ENCODE measurements at places on chromosomes 4 and X.

- DNase-seq: no peak
These were observed 204.2 kb upstream of the RASGEF1B start for GRCh38 chr4:81675791-81676393.

- no peak for DNase-seq
These were observed 13.2 kb upstream of the XIAP start for GRCh38 chrX:123846577-123847038.

DNA sequence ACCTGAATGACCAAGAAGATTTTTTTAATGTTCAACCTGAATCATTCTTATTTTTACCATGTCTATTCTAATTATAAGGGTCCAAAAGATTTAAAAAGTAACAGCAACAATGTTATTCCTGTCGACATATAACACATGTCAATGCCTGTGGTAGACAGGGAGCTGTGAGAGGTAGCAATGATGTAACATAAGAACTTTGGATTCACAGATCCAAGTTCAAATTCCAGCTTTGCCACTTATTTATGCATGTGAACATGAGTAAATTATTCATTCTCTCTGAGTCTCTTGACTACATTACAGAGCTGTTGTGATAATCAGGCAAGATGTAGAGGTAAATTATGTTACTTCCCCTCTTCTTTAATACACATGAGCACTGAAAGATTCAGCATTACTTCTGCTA is 54.5 kb downstream of the KLHL8 start:
- no peak for DNase-seq

GRCh38 chr4:141757287-141757686 is 120.9 kb downstream of the IL15 start:
- no peak for DNase-seq

DNA sequence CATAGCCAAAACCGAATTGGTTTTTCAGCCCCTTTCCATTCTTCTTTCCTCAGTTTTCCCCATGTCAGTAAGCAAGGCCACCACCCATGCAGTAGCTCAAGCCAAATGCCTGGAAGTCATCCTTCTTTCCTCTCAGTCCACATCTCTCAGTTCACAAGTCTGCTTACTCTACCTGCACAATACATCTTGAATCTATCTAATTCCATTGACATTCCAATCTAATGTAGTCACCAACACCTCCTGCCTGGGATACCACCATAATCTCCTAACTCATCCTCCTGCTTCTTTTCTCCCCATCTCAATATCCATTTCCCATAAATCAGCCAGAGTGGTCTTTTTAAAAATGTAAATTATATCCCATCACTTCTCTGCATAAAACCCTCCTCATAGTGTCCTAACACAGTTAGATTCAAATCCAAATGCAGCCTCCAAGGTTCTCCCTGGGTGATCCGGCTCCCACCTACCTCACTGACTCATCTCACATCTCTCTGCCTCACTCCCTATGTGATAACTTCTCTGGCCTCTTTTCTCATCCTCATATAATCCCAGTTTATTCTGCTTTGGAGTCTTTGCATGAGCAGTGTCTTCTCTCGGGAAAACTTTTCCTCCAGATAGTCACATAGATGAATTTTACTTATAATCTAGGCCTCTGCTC is 26.9 kb downstream of the KCNIP4 start:
- DNase-seq: no peak

DNA sequence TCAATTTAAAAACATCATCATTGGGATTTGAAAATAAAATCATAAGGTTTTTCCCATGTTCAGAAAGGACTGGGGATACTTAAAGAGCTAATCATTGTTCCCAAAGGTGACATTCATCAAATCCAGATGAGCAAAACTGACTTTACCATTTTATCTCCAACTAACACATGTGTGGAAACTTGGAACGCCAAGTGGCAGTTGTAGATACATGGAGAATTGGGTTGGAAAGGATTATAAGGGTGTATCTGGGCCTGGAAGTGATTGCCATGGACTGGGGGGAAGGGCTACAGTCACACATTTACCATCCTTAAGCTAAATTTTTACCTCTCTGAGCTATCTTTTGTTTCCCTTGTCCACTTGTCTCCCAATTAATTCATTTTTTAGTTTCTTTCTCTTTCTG is 203.4 kb downstream of the SLC39A8 start:
- no peak for DNase-seq

DNA sequence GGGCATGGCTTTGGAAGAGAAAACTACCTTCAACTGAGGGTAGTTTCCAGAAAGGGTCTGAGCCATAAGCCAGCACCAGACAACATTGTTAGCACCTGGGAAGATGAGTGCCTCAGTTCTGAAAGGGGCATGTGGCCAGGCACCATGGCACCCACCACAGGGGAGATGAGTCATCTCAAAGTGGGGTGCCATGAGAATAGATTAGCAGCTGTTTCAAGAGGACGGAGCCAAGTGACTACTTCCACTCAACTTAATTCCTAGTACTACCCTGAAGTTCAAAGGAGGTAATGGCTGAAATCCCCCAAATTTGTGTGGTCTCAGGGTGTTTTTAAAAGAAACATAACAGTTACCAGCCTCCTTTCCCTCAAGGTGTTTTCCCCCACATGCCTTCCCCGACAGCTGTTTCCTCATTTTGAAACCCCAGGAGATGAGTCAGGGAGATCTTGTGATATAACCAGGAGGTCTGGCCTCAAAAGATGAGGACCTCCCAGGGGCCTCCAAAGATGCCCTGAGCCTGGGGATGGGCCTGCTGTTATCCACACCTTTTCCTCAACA is 27.8 kb upstream of the FTHL17 start:
- DNase-seq: no peak

DNA sequence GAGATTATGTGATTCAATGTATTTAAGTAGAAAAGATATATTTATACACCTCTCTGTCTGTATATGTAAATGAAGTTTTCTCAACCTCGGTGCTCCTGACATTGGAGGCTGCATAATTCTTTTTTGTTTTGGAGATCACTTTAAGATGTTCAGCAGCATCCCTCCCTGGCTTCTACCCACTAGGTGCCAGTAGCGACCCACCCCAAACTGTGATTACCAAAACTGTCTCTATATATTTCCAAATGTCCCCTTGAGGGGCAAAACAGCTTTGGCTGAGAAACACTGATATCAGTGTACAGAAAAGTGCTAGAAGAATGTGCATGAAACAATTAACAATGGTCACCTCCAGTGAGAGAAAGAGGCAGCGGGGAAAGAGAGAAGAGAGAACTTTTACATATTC is 51.2 kb downstream of the DCX start:
- no peak for DNase-seq

DNA sequence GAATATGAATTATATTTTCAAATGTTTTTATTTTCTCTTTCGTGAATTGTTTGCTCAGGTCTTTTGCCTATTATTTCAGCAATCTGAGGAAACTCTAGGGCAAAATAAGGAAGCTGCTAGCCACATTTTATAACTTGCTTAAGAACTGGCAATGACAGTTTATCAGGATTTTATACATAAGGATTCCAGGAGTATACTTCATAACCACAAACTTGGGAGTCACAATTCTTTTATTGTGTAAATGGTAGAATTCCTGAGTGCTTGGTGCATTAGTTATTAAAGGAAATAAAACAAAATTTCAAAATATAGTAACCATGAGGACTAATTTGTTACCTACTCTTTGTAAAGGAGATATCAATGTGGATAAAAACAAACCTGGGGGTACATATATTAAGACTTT is 54.4 kb downstream of the PALLD start:
- no peak for DNase-seq

- DNase-seq: no peak
These were observed 22.8 kb downstream of the PDLIM3 start for GRCh38 chr4:185512516-185512915.

DNA sequence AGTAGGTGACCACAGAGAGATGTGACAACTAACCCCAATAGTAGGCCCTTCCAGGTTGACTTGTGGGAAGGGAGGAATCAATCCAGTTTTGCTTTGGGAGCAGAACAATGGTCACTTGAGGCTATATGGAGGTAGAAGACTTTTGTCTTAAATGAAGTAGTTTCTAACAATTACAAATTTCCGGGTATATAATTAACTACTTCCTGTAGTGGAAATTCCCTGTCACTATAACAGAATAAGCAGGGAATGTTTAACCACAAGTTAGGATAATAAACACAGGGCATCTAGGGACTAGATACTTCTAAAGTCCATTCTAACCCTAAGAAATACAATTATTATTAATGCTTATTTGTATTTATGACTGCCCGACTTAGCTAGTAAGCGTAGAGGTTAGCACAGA is 99.0 kb upstream of the TRPC3 start:
- DNase-seq: no peak

DNA sequence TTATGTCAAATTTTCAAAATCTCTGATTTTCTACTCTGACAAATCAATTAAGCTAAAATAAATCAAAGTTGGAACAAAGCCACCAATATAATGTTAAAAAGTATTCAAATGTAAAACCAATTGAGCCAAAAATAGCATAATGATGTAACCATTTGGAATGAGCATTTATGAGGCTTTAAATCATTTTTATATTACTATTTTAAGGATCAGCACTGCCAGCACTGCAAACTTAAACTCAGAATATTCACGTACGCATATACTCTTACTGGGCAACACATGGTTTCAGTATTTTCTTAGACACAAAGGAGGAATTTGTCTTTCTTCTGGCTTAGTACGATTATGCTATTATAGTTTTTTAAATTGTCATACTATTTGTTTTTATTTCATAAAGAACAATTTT is 52.2 kb downstream of the AFAP1 start:
- no peak for DNase-seq

GRCh38 chr4:93870876-93871458 is 42.4 kb downstream of the ATOH1 start:
- no peak for DNase-seq

DNA sequence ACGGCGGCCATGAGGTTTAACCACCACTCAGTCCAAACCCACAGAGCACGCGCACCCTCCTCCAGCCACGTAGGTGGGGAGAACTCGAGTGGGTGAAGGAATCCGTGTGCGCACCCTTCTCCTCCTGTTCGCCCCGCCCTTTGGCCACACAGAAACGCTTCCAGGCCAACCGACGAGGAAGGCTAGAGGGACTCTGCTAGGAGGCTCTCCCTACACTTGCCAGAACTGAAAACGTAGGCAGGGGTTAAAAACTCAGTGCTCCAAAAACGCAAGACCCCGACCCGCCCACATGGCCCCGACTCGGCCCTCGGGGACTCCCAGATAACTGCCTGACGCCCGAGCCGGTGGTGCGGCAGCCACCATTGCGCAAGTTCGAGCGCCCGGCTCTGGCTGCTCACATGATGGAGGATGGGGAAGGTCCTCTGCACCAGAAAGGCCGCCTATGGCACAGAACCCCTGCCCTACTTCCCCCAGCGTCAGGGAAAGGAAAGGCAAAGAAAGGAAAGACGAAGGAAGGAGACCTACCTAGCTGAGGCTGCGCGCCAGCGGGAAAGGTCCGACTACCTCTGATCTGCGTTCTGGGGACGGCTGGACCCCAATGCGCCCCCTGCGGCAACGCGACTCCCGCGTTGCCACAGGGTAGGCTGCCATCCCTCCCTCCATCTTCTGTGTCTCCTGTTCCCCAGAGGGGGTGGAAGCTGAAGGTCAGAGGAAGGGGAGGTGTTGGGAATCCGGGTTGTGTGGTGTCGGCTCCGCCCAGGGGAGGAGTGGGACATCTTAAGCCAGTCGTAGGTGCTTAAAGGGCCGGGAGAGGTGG is 201.9 kb upstream of the AGTR2 start:
- no peak for DNase-seq

GRCh38 chr4:95749204-95749603 is 90.7 kb upstream of the PDHA2 start:
- no peak for DNase-seq

GRCh38 chr4:127403471-127404084 is 229.2 kb upstream of the INTU start:
- DNase-seq: no peak

- DNase-seq: no peak
These were observed 1528.9 kb downstream of the PCDH7 start for GRCh38 chr4:32249040-32249439.

GRCh38 chrX:32582729-32583128 is 628.6 kb downstream of the DMD start:
- no peak for DNase-seq

GRCh38 chr4:162011089-162011488 is 152.7 kb downstream of the FSTL5 start:
- DNase-seq: no peak

- DNase-seq: no peak
These were observed 182.8 kb upstream of the C1QTNF7 start for GRCh38 chr4:15245006-15245530.

- no peak for DNase-seq
These were observed 19.8 kb downstream of the TSPAN5 start for GRCh38 chr4:98638661-98639060.

- DNase-seq: no peak
These were observed 26.0 kb downstream of the SMIM43 start for GRCh38 chr4:121738780-121739535.

GRCh38 chr4:155591738-155592143 is 74.9 kb upstream of the GUCY1A1 start:
- no peak for DNase-seq
